Stimulated activated CD4-positive, alpha-beta T cell treated with anti-CD3 and anti-CD28 coated beads, Interleukin-12 subunit alpha, Interleukin-12 subunit beta, amount 100 ng/mL, for 4 hours (primary cell): ENCODE measurements at places on chromosomes 4 and X.

DNA sequence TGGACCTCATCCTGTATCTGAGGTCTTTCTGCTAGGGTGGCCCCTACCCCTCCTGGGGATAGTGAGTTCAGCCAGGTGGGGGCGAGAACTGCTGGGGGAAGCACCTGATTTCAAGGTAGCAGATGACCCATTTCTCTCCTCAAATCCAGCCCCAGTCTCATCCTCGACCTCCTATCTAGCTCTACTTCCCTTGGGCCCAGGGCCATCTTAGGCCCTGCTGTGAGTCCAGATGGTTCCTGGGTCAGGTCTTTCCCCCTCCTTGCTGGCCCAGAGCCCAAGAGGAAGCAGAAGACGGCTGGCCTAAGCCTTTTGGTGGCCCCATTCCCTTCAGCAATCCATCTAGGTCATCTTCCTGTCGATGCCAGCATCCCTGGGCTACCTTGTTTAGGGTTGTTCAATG is 3.3 kb downstream of the CDK16 start:
- DNase-seq = no peak

DNA sequence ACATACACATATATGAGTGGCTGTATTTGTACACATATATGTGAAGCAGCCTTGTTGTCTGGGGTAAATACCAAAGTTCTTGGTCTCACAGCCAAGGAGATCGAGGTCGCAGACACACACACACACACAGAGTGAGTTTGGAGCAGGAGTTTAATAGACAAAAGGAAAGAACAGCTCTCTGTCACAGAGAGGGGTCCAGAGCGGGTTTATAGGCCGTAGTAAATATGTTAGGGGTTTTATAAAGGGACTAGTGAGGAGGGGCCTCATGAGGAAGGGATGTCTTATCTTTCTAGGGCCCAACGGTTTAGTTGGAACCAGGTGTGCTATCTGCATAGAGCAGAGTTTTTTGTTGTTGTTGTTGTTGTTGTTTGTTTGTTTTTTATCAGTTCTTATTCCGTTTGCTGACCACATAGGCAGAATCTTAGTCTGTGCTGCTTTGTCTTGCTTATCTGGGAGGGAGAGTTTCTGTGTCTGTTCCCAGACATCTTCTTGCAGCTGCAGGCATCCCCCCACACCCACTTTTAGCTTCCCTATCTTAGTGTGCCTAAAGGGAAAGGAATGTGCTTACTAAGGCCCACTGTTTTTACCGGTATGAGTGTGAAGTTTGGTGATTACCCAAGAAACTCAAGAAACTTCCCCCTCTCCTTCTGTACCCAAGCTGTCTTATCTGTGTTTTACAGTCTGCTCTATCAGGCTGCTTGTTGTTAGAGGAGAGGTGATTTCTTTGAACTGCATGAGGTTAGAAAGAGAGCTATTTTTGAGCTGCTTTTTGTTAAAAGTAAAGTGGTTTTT is 91.9 kb downstream of the TENT5D start:
- no peak for DNase-seq

DNA sequence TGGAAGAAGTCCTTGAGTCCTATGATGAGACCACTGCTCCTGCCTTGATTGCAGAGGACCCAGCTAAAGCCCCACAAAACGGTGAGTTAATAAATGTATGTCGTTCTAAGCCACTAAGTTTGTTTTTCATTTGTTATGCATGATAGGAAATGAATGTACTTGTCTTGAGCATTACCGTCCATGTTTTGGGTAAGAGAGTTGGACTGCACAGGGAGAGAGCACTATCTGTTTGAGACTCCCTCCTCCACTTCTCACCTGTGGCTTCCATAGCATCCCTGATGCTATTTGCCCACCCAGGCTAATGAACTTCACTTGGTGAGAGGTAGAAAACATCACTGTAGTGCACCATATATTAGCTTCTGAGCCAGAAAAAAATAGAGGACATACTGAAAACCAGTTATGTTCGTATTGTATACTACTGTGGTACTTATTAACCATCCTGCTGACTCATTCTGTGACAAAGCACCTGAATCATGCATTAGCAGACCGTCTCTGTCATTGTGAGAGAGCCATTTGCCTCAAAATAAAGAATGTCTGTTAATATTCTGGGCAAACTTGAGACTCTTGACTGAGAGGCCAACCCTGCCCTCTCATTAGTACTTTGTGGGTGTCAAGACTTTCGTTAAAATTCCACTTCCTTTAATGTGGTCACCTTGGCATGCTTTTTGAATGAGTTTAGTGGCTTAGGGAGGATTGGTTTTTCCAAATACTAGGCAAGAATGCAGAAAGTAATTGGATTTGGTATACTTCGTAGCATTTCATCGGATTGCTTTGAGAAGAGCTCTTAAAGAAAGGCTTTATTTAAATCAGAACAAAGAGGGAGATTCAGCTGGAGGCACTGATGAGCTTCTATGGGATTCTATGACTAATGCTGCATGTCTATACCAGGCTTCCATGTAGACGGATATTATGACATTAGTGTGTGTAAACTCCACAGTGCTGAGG is 99.3 kb upstream of the GRPR start:
- no peak for DNase-seq

DNA sequence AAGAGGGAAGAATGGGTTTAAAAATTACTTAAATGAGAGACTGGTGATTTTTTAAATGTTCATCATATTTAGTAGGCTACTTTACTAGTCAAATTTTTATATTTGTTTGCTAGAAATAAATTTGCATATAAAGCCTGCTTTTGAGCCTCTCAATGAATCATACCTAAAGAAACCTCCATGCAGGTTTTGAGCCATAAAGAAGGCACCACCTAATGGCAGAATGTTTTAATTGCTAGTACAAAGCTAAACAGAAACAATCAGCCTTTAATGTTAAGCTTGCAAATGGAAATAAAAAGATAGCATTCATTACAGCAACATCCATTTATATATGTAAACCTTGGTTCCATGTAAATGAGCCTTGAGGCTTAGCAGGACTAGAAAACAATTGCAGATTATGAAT is 989.7 kb downstream of the CCSER1 start:
- no peak for DNase-seq

GRCh38 chr4:127888559-127888958 is 7.9 kb downstream of the PLK4 start:
- DNase-seq = no peak

DNA sequence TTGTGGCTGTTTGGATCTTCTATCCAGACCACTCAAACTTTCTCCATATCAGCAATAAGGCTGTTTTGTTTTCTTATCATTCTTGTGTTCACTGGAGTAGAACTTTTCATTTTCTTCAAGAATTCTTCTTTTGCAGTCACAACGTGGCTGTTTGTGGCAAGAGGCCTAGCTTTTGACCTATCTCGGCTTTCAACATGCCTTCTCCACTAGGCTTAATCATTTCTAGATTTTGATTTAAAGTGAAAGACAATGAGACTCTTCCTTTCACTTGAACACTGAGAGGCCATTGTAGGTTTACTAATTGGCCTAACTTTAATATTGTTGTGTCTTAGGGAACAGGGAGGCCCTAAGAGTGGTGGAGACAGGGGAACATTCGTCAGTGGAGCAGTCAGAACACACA is 19.1 kb downstream of the FGF2 start:
- DNase-seq = no peak

GRCh38 chr4:23828779-23829178 is 61.1 kb downstream of the PPARGC1A start:
- no peak for DNase-seq

GRCh38 chr4:54060116-54060515 is 4.3 kb downstream of the CHIC2 start:
- no peak for DNase-seq

GRCh38 chrX:100635989-100636320 is 651 bp downstream of the TSPAN6 start:
- no peak for DNase-seq

- DNase-seq = no peak
These were observed 469.0 kb downstream of the TLL1 start for GRCh38 chr4:166341992-166342391.

GRCh38 chr4:44662623-44663005 is 11.2 kb upstream of the YIPF7 start:
- DNase-seq = no peak

GRCh38 chrX:8971116-8971515 is 62.8 kb downstream of the FAM9B start:
- DNase-seq = no peak

- DNase-seq = no peak
These were observed 7.6 kb upstream of the UNC5C start for GRCh38 chr4:95556207-95556859.

DNA sequence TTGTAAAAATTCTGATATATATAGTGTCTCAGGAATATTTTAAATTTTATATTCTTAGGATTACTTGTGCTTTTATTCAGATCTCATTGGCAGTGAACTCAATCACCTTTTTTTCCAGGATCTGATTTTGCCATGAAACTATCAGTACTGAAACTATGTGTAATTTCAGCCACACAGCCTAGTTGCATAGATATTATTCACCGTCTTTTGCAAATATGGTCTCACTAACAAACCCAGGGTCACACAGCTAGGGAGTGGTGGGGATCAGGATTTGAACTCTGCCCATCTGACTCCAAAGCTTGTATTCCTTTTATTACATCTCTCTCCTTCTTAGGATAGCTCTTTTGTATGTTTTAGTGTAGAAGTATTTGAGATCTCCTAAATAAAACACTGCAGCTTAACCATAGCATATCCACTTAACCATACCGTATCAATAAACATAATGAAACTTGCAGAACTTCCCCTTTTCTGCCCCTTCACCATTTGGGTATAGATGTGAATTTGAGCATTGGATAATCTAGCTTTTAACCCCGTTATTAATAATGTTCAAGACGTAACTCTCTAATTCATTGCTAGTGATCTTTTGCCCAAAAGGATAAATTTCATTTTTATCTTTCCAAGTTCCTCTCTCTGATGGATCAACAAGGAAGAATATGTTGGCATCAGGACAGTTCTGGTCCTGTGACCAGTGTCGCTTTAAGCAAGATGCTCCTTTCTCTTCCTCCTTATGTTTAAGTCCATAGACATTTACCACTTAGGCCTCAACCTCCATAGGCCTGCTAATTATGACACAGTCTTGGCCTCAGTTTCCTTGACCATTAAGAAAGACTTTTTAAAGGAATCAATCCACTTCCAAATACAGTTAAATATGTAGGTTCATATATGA is 74.6 kb downstream of the RAPGEF2 start:
- DNase-seq = no peak

DNA sequence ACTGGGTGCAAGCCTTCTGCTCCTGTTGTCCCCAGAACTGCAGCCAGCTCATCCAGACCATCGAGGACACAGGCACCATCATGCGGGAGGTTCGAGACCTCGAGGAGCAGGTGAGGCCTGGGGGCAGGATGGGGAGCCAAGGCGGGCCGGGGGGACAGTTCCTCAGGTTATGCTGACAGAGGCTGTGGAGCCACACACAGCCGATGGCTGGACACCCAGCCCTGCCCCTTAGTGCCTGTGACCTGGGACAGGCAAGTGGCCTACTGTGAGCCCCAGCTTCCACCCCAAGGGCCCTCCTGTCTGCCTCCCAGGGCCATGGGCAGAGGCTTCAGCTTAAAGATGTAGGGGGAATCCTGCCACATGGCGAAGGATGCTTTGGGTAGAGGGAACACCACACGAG is 14.3 kb downstream of the CCDC22 start:
- no peak for DNase-seq

GRCh38 chr4:88858752-88859151 is 161.1 kb upstream of the NAP1L5 start:
- no peak for DNase-seq
